Hindlimb muscle (tissue), 1 donor: ENCODE measurements at places on chromosomes 1 and 21.

- DNase-seq, result no peak
These were observed 261.9 kb downstream of the VAV3 start for GRCh38 chr1:107702946-107703571.

GRCh38 chr21:32770871-32771523 lies 558 bp downstream of the PAXBP1 start:
- peak; percentile 58 for DNase-seq

- DNase-seq, result no peak
These were observed 65.6 kb upstream of the IRF2BP2 start for GRCh38 chr1:234675572-234675971.

DNA sequence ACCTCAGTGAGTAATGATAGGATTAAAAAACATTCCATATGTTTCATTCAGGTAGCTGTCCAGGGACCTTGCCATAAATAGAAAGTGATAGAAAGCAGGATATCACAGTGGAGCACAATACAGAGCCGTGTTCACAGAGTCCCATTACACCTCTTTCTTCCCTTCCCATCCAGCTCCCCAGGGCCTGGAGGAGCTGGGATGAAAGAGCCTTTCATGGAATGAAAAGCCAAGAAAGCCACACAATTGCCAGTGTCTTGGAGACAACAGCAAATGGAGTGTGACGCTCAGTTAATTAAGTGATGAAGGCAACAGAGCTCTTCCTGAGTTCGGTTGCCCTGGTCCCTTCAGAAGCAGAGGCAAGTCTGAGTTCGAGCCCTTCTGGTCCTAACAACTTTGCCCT lies 387.3 kb upstream of the PLXNA2 start:
- no peak for DNase-seq

DNA sequence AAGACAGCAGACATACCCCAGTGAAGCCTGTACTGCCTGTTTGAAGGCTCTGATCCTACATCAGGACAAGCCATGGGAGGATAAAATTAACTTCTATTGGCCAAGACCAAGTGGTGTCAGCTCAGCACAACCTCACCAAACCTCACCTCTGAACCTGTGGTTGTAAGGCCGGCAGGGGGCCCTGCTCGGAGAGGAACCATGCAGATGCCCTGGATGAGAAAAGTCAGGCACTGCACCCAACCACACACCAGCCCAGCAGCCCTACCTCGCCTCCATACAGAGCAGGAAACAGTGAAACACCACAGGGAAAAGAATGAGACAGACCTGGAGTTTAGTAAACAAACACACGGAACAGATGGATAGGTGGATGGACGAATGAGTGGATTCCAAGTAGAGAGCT lies 70.0 kb upstream of the PAX7 start:
- no peak for DNase-seq

DNA sequence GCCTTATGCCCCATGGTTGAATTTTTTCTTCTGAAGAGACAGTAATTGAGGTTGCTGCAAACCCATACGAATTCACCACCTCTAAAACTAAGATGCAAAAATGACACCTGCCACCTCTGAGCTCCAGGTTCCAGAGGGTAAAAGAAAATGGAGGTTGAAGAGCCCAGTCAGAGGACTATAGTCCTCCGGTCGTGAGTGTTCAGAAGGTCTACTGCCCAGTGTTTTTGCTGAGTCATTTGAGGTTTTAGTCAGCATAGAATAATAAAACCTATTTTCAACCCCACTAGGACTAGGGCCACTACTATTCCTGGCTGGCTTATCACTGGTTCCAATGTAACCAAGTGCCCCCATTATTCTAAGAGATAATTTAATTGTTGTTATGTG lies 12.9 kb upstream of the SLAMF7 start:
- no peak for DNase-seq

GRCh38 chr1:6221210-6221784 lies 14.5 kb downstream of the ICMT start:
- no peak for DNase-seq

- DNase-seq, result no peak
These were observed 134.7 kb upstream of the HOOK1 start for GRCh38 chr1:59680044-59680443.

DNA sequence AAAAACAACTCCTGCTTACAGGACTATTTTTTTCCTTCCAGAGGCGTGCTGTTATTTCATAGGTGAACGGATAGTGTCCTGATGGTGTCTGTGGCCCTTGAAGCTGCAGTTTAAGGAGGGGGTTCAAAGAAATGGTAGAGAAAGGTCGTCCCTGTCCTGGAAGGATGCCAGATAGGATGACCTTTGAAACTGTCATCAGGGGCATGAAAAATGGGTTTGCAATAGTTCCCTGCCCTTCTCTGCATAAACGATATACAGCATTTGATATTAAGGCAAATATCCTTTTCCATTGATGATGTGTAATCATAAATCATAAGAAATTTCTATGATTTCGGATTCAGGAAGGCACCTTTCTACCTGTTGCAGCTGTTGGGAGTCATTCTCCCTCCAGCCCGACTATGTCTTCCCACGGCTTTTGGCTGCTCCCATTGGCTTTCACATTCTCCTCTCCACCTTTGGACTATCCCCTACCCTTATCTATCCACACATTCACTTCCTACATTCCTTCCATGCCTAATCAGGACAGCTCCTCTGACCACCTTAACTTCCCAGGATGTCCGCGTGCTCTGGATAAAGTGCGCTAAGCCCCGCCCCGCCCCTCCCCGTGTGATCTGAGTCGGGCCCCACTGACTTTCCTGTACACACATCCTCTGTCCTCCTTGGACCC lies 209.8 kb downstream of the DISC1 start:
- no peak for DNase-seq

GRCh38 chr1:225471109-225471452 lies 43.2 kb upstream of the LBR start:
- DNase-seq, result no peak
